ENCODE measurements at places on chromosomes 16 and 17.

DNA sequence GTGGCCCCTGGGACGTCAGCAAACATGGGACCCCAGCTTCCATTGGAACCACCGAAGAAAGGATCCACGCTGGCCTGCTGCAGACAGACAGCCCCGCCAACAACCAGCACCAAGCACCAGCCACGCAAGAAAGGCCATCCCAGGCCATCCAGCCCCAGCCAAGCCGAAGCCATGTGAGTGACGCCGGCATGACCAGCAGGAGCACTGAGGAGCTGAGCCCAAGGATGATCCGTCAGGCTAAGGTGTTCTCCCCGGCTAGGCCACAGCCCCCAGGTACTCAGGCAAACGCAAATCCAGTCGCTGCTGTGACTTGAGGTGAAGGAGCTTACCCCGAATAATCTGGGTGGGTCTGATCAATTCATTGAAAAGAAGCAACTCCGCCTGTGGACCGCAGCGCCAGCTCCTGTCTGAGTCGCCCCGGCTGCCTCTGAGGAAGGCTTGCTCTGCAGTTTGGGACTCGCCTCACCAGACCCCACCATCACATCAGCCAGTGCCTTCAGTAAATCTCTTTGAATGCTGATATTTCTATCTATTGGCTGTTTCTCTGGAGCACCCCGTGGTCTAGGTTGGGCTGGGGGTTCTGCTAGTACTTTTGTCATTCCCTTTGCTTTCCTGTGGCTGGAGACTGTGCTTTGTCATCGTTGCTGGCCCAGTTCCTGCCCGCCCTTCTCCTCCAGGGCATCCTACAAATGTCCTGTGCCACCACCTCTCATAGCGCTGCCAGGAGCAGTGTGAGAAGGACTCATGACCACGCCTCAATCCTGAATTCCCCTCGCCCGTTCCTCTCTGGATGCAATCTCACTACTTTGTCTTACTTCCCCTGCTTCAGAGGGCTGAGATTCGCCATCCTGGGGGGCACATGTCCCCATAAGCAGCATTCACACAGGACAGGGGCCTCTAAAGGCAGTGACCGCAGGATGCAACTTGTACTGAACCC, 8.1 kb upstream of the CBX2 start:
- no peak for DNase-seq

GRCh38 chr17:70059071-70059470, 16.0 kb upstream of the KCNJ16 start:
- DNase-seq, result no peak

DNA sequence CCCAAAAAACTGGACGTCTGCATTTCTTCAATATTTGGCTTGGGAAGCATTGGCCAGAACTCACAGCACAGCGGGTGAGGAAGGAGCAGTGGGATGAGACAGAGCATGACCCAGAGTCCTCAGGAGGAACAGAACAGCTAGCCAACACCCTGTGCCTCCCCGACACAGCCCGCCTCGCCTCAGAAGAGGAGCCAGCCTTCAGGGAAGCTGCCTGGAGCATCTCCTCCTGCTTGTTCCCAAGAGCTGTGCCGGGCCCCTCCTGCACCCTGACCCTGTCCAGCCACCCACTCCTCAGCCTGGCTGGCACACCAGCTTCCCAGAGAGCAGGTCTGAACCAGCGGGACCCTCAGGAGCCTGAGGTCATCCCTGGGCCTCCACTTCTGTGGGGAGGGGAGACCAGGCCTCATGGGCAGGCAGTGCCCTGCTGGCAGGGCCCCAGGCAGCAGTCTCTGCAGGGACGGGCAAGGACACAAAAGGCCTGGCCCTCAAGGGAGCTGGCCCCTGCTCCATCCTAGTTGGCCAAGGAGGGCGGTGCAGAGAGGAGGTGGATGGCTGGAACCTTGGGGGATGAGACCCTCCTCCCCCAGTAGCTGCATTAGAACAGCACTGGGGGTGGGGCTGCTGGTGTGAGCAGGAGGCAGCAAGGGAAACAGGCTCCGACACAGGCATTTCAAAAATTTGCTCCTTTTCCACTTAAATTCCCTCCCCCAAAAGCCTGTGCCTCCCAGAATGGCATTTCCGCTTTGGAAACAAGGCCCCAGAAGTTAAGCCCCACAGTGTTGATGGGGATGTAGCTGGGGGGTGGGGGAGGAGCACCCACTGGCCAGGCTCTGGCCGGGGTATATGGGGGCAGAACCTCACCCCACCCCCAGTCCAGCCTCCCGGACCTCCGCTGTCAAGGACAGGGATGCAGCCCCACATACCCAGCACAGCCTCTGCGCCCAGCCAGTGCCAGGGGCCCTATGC, 1.8 kb upstream of the BCAR1 start:
- DNase-seq, result no peak

DNA sequence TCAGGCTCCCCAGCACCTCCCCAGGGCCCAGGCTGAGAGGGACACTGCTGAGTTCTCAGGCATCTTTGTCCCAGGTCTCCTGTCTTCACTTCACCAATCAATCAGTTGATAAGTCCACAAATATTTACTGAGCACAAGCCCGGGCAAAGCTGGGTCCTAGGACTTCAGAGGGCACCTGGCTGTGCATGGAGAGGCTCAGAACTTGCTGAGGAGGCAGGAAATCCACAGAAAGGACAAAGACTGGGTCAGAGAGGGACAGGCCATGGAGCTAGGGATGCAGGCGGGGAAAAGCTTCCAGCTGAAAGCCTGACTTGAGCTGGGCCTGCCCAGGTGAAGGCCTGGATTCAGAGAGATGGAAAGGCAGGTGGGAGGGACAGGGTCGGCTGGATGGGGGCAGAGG, 33.2 kb upstream of the C1QL1 start:
- DNase-seq, result no peak

- no peak for DNase-seq
Observed at GRCh38 chr17:31467502-31468256, 76.2 kb downstream of the RAB11FIP4 start.

- DNase-seq, result no peak
Observed at GRCh38 chr16:22813223-22813947, 577 bp upstream of the HS3ST2 start.

DNA sequence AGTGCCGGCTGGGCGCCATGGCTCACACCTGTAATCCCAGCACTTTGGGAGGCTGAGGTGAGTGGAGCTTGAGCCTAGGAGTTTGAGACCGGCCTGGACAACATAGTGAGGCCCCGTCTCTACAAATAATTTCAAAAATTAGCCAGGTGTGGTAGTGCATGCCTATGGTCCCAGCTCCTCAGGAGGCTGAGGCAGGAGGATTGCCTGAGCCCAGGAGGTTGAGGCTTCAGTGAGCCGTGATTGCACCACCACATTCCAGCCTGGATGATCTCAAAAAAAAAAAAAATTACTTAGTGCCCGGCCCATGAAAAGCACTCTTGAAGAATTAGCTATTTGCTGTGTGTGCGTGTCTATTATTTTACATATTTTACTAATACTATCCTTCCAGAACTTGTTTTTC, 9.6 kb downstream of the GPRC5C start:
- no peak for DNase-seq
